ENCODE measurements at places on chromosomes 11 and 22. TPM values are rescaled to one million over a fixed set of nuclear protein-coding genes. Genes with fewer than 3 reads are reported as not detected.

- DNase-seq = no peak
These were observed 29.6 kb upstream of the SNX19 start for GRCh38 chr11:130945896-130946295.

GRCh38 chr22:25420925-25421904 lies 143.3 kb upstream of the GRK3 start:
- DNase-seq = no peak

DNA sequence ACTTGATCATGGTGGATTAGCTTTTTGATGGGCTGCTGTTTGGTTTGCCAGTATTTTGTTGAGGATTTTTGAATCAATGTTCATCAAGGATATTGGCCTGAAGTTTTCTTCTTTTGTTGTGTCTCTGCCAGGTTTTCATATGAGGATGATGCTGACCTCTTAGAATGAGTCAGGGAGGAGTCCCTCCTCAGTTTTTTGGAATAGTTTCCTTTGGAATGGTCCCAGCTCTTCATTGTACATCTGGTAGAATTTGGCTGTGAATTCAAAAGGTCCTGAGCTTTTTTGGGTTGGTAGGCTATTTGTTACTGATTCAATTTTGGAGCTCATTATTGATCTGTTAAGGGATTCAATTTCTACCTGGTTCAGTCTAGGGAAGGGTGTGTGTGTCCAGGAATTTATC lies 78.1 kb downstream of the CTSC start:
- no peak for DNase-seq

DNA sequence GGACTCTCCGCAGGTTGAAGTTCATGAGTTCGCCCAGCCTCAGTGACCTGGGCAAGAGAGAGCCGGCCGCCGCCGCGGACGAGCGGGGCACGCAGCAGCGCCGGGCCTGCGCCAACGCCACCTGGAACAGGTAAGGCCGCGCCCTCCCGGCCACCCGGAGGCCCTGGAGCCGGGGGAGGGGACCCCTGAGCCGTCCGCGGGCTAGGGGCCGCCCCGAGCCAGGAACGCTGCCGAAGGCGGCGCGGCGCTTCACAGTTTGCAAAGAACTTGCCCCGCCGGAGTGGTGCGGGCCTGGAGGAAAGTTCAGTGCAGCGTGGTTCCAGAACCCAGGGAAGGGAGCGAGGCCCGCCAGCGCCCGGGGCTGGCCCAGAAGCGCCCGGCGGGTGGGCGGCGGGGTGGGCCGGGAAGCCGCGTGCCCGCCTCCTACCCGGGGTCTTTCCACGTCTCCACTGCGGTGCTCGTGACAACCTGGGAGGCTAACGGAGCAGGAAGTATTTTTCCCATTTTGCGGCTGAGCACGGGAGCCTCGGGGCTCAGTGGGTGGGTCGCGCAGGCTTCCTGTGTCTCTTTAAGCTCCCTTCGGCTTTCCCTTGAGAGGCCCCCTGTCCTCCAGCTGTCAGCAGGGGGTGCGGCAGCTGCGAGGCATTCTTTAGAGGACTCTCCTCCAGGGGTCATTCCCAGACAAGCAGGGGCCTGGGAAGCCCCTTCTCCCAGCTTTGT lies 635 bp downstream of the PRR5 start:
- DNase-seq = peak; percentile 51

DNA sequence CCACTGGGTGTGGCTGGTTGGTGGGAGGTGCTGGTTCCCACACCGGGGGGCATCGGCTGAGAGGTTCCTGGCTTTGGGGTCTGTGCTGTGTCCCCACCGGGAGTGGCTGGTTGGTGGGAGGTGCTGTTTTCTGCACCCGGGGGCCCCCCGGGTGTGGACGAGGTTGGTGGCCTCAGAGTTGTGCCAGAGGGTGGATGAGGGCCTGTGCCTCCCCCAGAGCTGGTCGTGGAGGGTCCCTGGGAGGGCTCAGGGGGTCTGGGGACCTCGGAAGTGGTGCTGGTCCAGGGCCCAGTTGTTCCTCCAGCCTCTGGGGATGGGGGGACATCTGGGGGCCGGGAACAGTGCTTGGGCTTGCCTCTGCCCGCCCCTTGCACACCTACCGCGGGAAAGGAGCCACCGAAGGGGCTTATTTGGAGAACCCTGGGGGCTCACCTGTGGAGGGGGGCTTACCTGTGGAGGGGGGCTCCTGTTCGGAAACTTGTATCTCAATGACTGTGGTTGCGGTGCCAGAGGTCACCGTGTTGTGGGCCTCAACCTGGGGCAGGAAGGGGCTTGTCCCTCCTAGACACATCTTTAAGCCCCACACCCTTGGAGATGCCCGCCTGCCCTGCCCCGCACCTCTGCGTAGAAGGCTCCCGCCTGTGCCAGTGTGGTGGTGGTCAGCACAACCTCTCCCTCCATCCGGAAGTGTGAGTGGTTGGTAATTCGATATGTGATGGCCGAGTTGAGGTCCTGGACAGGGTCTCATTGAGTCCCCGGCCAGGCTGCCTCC lies 3.3 kb upstream of the IRF7 start:
- DNase-seq = no peak

GRCh38 chr22:23884140-23884539 lies 10.0 kb upstream of the MIF start:
- no peak for DNase-seq

- DNase-seq = peak; percentile 65
These were observed 54.6 kb downstream of the SPECC1L start for GRCh38 chr22:24325105-24325757.

DNA sequence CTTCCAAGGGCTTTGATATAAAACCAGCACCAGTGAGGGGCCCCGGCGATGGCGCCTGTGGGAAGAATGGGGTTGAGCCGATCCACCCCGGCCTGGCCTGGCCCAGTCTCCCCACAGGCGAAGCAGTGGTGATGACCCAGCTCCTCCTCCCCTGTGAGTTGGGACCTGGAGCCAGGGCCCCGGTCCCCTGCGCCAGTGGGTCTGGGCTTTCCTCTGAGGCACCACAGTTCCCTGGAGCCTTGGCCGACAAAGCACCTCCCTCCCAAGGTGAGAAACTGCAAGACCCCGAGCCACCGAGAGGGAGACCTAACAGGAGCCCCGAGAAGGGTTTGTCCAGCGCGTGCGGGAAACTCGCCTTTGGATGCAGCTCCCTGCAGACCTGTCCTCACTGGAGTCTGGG lies 942.9 kb downstream of the BRD1 start:
- DNase-seq = no peak

- DNase-seq = no peak
These were observed 311.8 kb downstream of the SBF2 start for GRCh38 chr11:9982127-9982795.

DNA sequence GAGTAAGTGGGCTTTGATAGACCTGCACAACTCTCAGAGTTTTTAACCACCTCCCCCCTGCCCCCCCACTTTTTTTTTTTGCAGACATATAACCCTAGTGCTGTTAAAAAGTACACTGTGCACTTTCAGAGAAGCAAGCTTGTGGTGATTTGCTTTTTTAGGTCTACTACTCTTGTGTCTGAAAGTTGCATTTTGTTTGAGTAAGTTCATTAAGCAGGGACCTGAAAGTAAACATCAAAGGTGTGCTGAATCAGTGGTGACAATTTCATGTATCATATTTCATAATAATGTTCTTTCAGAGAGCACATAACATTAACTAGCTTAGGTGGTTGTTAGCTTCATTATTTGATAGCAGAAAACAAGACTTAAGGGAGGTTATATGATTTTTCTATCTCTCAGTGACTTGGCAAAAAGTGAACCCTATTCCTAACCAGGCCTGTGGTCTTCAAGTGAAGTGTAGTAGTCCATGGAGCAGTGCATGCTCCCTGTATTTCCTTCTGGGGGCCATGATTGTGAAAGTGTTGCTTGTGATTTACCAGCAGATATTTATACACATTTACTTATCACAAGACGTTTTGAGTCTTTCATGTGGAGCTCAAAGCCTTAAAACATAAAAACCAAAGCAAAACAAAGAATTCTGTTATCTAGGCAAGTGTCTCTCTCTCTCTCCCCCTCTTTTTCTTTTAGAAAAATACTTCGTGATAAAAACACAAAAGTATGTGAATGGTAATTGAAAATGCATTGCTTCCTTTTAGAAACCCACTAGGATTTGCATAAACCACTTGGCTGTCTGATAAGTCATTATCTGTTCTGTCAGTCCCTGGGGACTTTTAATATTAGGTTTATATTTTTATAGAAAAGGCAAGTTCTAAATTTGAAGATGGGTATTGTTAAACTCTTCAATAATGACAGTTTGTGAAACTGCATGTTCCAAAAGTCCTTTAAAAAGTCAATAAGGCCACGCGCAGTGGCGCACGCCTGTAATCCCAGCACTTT lies 7.5 kb upstream of the RAG2 start:
- DNase-seq = no peak

- DNase-seq = no peak
These were observed at the start of gene SPTBN2 for GRCh38 chr11:66728693-66729385. Gene SPTBN2 (minus strand): TSS chr11:66729216. CDS start chr11:66721240, 7,976 bp downstream.

DNA sequence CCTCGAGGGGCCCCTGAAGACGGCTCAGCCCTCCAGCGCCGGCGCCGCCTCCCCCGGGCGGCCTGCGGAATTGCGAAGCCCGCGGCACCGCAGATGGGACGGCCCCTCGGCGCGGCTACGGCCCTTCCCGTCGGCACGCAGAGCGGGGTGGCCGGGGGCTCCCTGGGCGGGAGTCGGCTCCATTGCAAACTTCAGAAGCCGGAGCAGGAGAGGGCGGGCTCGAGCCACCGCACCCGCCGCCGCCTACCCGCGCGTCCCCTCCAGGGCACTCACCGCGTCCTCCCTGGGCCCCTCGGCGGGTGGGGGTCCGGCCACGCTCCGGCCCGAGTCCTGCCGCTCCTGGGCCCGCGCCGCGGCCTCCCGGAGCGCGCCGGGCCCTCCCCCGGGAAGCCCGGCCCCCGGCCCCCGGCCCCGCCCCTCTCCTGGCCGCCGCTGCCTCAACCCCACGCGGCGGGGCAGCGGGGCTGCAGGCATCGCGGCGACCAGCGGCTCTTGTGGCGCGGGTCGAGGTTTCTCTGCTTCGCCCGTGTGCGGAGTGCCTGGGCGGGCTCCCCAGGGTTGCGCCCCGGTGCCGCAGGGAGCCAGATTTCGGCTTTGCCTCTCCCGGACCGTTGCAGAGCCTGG lies at the start of gene PACSIN3:
TSS of gene PACSIN3 (minus strand) at position 359 of the 624 bp plus-strand sequence. CDS start 3,707 bp downstream, outside the sequence.
- DNase-seq = no peak

DNA sequence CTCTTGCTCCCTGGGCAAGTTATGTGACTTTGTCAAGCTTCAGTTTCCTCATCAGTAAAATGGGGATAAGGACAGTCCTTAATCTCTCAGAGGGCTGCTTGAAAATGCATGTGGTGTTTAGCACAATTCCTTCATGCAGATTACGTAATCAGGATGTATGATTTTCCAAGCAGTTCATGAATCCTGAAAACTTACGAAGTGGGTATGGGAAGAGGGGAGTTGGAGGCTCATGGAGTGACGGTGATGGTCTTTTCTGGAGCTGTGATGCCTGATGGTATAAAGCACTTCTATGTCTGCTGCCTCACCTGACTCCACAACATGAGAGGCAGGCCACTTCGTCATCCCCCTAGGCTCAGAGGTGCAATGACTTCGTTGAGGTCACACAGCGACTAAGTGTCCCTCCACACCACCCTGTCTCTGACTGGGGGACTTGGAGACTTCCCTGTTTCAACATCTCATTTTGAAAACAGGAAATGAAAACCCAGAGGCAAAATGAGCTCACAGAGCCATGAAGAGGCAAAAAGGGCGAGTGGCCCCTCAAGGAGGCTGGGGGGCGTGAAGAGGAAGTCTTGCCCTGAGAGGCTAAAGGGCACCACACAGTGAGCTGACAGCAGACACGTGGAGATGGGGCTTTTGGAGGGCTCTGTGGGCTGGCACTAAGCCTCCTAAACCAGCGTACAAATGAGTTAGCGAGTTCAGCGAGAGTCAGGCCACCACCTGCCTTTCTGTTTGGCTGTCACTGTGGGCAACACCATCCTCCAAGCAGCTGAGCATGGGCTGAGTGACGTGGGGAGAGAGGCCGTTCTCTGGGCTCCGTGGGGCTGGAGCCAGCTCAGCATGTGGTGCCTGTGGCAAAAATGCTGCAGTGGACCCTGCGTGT lies 10.1 kb downstream of the MCM5 start:
- DNase-seq = no peak

- no peak for DNase-seq
These were observed 267.6 kb upstream of the PITPNB start for GRCh38 chr22:28186641-28187040.

GRCh38 chr11:125489166-125489565 lies 6.9 kb downstream of the FEZ1 start:
- no peak for DNase-seq

- no peak for DNase-seq
These were observed 3.1 kb downstream of the AP1B1 start for GRCh38 chr22:29385151-29385704.

- peak; percentile 15 for DNase-seq
These were observed 528 bp downstream of the FAT3 start for GRCh38 chr11:92225125-92225567.

- no peak for DNase-seq
These were observed 88.8 kb downstream of the PDHX start for GRCh38 chr11:35005141-35005780.

- DNase-seq = no peak
These were observed 75.7 kb downstream of the CYB5R2 start for GRCh38 chr11:7597620-7598019.

DNA sequence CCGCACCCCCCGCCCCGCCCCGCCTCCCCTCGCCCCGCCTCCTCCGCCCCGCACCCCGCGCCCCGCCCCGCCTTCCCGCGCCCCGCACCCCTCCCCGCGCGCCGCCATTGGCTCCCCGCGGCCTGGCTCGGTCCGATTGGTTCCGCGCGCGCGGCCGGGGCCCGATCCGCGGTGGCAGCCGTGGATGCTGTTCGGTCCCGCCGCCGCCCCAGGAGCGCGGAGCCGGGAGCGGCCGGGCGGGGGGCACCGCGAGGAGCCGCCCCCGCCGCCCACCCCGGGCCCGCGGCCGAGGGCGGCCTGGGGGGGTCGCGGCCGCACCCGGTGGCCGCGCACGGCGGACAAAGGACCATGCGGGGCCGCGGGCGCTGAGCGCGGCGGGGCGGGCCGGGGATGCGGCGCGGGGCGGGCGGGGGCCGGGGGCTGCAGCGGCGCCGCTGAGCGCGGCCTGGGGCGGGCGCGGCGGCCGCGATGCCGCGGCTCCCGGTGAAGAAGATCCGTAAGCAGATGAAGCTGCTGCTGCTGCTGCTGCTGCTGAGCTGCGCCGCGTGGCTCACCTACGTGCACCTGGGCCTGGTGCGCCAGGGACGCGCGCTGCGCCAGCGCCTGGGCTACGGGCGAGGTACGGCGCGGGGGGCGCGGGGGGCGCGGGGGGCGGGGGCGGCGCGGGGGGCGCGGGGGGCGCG lies at the start of gene B4GALNT4:
TSS of gene B4GALNT4 (plus strand) at position 164 of the 683 bp plus-strand sequence. CDS start at position 469, 305 bp downstream.
- DNase-seq = no peak

The OR6T1 gene
- not detected for polyA plus RNA-seq

The VPS37C gene
- 15.5 TPM for polyA plus RNA-seq

The MRGPRE gene
- not detected for polyA plus RNA-seq

The PIK3IP1 gene
- polyA plus RNA-seq = 14.8 TPM

The SLC29A2 gene
- 18.2 TPM for polyA plus RNA-seq

The OR4D5 gene
- not detected for polyA plus RNA-seq

The CASP4 gene
- polyA plus RNA-seq = 26.9 TPM

The ACR gene
- polyA plus RNA-seq = 0.28 TPM

The ANGPTL5 gene
- polyA plus RNA-seq = 0.11 TPM

The NXPE2 gene
- polyA plus RNA-seq = 0.31 TPM

The GLYAT gene
- 185 TPM for polyA plus RNA-seq

The OR51E2 gene
- 0.64 TPM for polyA plus RNA-seq

The ACRV1 gene
- polyA plus RNA-seq = 1.4 TPM
